ENCODE measurements at places on chromosomes 1 and 21.

- DNase-seq, result no peak
These were observed 252.0 kb downstream of the KCTD3 start for GRCh38 chr1:215819114-215819513.

GRCh38 chr1:31765041-31765467 is 914 bp upstream of the ADGRB2 start:
- no peak for DNase-seq

- no peak for DNase-seq
These were observed 18.3 kb upstream of the MMEL1 start for GRCh38 chr1:2650967-2651645.

DNA sequence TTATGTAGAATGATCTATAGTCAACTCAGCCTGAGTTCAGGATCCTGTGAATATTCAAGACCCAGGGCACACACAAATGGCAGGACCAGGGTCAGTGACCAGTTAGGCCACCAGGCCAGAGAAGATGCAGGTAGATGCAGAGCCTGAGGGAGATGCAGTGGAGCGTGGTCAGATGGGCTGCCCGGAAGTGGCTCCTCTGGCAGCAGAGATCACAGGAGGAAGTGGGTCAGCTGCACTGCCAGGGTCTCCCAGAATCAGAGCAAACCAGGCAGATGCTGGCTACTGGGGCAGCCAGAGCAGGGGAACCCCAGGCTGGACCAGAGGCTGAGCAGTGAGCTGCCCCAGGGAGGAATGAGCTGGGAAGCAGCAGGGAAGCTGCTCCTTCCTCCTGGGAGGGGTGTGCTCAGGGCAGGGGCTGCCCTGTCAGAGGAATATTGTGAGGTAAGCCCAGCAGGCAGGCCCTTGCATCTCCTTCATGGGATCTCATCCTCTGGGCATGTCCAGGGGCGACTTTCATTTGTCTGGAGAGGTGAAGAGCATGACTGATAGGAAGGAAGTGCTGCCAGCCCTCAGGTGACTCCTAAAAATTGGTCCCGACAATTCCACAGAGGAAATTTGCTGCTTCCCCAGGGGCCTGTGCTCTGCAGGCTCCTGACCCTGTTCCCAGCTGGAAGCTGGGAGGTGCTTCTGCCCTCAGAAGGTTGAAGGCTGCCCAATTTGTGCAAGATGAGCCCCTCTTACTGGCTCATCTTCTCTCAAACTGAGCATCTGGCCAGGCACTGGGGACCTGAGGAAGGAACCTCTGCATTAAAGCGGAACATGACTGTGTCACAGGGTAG is 49.3 kb downstream of the STUM start:
- no peak for DNase-seq

- DNase-seq, result no peak
These were observed 53.0 kb downstream of the SLC37A1 start for GRCh38 chr21:42566524-42567213.

DNA sequence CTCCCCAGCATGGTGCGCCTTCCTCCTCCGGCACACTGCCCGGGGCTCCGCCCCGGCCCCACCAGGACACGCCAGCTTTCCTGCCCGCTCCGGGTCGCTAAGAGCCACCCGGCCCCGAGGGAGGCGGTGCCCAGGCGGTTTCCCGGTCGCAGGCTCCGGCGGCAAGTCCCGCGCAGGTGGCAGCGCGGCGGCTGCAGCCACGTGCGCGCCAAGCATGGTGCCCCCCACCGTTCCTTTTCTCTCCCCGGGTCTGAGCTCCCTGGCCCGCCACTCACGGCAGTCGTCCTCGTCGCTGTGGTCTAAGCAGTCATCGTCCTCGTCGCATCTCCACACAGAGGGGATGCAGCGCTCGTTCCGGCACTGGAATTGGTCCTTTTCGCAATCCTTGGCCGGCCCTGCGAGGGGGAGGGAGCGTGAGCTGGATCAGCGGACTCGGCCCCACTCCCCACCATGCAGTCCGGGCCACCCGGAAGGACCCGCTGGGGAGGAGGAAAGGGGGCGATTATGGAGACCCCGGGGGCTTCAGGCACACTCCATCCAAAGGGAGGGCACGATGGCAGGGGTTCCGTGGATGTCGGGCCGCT is 1.2 kb downstream of the LRP8 start:
- no peak for DNase-seq

DNA sequence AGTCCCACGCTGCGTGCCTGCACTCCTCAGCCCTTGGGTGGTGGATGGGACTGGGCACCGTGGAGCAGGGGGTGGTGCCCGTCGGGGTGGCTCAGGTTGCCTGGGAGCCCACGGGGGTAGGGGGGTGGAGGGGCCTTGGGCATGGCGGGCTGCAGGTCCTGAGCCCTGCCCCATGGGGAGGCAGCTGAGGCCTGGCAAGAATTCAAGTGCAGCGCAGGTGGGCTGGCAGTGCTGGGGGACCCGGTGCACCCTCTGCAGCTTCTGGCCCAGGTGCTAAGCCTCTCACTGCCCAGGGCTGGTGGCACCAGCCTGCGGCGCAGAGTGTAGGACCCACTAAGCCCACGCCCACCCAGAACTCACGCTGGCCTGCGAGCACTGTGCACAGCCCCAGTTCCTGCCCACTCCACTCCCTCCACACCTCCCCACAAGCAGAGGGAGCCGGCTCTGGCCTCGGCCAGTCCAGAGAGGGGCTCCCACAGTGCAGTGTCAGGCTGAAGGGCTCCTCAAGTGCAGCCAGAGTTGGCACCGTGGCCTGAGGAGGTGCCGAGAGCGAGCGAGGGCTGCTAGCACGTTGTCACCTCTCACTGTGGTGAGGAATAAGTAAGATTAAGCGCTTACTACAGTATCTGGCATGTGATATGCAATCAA is 12.8 kb downstream of the TNNI3K start:
- DNase-seq, result no peak

- DNase-seq, result no peak
These were observed 29.4 kb upstream of the UMODL1 start for GRCh38 chr21:42041711-42042110.

- DNase-seq, result no peak
These were observed 347.4 kb downstream of the SIPA1L2 start for GRCh38 chr1:232282498-232282897.

DNA sequence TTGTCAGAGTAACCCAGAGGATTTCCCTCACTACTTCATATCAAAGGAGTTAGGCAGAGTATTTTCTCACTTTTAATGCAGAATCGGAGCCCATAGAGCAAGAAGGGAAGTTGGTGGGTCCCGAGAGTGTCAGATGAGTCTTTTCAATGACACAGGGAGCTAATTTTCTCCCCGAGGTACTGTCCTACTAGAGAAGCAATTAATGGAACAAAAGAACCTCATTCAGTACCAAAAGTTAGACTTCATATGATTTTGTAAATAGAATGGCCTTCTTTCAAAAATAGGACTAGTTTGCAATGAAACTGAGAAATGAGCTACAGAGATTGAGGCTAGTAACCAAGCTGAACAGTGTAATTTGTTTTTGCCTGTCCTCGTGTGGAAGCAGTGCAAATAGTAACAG is 3.9 kb downstream of the NCAM2 start:
- no peak for DNase-seq

GRCh38 chr1:203295796-203296195 is 9.5 kb upstream of the BTG2 start:
- DNase-seq, result no peak

GRCh38 chr1:17134034-17134433 is 14.8 kb upstream of the PADI2 start:
- no peak for DNase-seq

DNA sequence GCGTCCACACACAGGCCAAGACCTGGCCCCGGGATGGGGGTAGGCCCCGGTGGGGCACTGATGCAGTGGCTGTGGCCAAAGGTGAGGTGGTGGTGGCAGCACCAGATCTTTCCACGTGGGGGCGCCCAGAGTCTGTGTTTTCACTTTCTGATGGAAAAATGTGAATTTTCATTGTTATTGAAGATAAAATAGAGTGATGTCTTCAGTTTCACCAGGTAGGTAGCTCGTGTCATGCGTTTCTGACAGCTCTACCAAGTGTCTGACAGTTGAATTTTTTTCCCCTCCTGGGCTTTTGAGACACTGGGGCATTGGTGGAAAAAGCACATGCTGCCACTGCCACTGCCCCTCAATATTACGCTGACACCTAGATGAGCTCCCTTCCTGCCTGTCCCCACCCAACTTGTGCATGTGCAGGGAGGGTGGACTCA is 40.0 kb upstream of the MAGOH start:
- peak; percentile 54 for DNase-seq

DNA sequence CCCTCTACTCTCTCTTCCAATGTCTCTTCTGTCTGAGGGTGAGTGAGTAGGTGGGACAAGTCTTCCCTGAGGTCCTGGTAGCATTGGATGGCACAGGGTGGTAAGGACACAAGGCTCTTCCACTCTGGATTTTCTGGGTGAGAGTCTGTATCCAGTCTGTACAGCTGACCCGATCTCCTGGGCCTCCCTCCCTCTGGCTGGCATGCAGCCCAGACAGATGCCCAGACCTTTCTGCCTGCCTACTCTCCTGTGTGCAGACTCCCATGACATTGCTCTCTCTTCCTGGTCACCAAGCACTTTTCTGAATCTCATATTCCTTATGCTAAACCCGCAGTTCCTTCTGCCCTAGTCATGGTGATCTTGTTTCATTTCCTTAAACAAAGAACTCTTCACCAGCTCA is 100.3 kb downstream of the GRIK3 start:
- DNase-seq, result no peak

DNA sequence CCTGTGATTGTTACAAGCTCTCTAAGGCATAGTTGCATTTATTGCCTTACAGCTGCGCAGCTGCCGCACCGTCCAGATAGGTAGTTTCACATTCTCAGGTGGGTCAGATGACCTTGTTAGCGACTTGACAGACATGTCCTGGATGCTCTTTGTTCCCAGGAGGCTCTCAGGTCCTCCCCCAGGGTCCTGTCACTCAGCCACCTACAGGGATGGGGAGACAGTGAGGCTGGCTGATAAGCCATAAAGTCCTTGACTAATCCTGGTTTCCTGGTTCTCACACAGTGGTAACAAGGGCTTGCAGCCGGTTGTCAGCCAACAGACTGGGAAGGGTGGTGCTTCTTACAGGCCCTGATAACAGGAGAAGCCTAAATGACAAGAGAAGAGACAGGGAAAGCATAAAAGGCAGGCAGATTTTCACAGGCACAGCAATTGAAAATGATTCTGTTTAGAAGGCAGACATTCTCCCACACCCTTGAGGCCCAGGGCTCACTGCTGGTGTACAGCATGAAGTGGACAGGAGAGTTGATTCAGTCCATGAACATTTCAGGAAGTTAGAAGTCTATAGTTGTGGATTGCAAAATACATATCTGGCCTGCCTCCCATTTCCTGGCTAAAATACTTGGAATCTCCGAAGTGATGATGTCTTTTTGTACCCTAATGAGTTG is 2.9 kb downstream of the ARF1 start:
- no peak for DNase-seq

- no peak for DNase-seq
These were observed 45.2 kb downstream of the PKN2 start for GRCh38 chr1:88729297-88729696.

- no peak for DNase-seq
These were observed 105.4 kb downstream of the KCTD3 start for GRCh38 chr1:215672482-215672881.

GRCh38 chr1:42240966-42241755 is 76.6 kb upstream of the GUCA2A start:
- DNase-seq, result no peak

DNA sequence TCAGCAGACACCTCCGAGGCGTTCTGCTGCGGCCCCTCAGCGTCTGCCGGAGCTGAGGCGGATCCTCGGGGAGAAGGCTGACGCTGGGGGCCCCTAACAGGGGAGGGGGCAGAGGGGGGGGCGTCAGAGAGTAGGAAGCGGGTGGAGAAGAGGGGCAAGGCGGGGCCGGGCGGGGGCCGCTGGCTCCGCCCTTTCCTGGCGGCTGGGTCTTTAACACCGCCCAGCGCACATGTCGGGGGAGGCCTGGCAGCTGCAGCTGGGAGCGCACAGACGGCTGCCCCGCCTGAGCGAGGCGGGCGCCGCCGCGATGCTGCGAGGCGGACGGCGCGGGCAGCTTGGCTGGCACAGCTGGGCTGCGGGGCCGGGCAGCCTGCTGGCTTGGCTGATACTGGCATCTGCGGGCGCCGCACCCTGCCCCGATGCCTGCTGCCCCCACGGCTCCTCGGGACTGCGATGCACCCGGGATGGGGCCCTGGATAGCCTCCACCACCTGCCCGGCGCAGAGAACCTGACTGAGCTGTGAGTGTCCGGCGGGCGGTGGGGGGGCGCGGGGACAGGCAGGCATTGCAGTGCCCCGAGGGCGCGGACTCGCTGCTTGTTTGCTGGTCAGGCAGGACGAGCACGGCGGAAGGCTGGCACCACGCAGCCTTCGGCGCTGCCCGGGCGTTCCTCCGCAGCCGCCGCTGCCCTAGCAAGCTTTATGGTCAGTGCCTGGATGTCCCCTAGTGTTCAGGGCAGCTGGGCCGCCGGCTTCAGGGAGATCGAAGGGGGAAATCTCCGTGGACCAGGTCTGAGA is at the start of gene NTRK1:
Gene NTRK1, plus strand, starts transcription at position 238 of the 796 bp plus-strand sequence. Its CDS starts 70 bp downstream, at position 308.
- peak; percentile 52 for DNase-seq

- no peak for DNase-seq
These were observed 46.8 kb downstream of the MACO1 start for GRCh38 chr1:25477448-25478034.

GRCh38 chr1:241950390-241950789 is 7.2 kb upstream of the BECN2 start:
- DNase-seq, result no peak

DNA sequence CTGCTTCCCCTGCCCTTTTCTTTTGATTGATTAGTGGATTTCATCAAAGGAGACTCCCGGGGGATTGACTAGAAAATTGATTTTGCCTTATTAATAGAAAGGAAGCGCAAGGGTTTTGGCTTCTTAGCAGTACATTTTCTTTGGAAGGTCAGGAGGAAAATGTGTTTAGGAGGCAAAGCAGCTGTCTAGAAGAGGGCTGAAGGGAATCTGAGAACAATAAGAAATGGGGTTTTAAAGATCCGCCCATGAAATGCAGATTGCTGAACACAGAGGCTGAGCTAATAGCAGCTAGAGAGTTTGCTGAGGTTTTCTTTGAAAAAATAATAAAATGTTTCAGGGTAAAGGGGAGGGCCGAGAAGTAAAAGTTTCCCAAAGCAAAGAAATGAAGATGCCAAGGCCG is 4.9 kb downstream of the SERTAD4 start:
- no peak for DNase-seq

- no peak for DNase-seq
These were observed 47.6 kb upstream of the MROH9 start for GRCh38 chr1:170887726-170888125.

GRCh38 chr1:211613108-211613947 is 34.4 kb upstream of the SLC30A1 start:
- DNase-seq, result no peak

GRCh38 chr1:33045246-33045645 is 8.6 kb upstream of the AK2 start:
- no peak for DNase-seq

- DNase-seq, result no peak
These were observed 109.6 kb downstream of the SLC45A1 start for GRCh38 chr1:8427493-8427892.

GRCh38 chr1:245411245-245412036 is 256.7 kb downstream of the KIF26B start:
- DNase-seq, result no peak
